ENCODE measurements at places on chromosomes 16 and 17. TPM values are rescaled to one million over a fixed set of nuclear protein-coding genes. Genes with fewer than 3 reads are reported as not detected.

DNA sequence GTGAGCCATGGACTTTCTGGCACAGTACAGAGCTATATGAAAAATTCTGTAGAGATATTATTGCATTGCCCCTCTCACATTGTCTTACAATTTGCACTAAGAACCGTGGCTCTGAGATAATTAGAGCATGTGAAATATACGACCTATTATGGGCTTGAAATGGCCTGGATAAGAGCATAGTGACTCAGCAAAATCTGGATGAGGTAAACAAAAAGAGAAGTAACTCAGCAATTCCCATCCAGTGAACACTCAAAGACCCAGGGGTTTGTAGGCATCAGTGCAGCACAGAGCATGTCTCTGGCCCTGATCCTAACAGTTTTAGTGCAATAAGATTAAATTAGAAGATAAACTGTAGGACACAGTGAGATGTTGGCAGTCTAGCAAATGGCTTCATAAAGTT lies 317.2 kb upstream of the MYOCD start:
- no peaks in the 10 kb centered on the region for H3K4me1 ChIP-seq
- DNase-seq: no peak

GRCh38 chr16:13269905-13270528 lies 368.6 kb downstream of the SHISA9 start:
- H3K4me3 ChIP-seq: no peak overlapping the region
- no peaks in the 10 kb centered on the region for H3K4me1 ChIP-seq
- DNase-seq: no peak
- no peaks in the 10 kb centered on the region for H3K27me3 ChIP-seq

DNA sequence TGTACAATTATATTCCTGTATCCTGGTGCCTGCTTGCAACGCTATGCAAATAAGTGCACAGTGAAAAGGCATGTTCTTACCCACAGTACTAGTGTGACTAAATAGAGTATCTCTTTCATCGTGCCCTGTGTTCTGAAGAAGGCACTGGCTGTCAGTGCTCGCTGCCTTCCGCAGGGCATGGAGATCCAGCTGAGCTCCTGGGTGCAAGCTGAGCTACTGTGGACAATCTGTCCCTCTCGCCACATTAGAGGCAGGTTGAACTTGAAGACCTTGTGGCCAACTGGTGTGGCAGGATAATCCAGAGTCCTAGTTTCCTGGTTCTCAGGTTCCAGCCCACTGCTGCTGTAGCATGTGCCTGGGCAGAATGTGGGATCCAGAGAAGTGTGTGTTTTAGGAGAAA lies 1.9 kb upstream of the ST6GALNAC1 start:
- H3K4me1 ChIP-seq: no peaks in the 10 kb centered on the region
- H3K4me3 ChIP-seq: no peak overlapping the region
- H3K27me3 ChIP-seq: no peaks in the 10 kb centered on the region
- H3K27ac ChIP-seq: no peak overlapping the region
- H3K36me3 ChIP-seq: no peaks in the 10 kb centered on the region

Gene SLC16A13
- 2.6 TPM for total RNA-seq

Gene ELMO3
- 35.0 TPM for total RNA-seq
